ENCODE measurements at places on chromosomes 2 and 18. TPM values are rescaled to one million over a fixed set of nuclear protein-coding genes. Genes with fewer than 3 reads are reported as not detected.

DNA sequence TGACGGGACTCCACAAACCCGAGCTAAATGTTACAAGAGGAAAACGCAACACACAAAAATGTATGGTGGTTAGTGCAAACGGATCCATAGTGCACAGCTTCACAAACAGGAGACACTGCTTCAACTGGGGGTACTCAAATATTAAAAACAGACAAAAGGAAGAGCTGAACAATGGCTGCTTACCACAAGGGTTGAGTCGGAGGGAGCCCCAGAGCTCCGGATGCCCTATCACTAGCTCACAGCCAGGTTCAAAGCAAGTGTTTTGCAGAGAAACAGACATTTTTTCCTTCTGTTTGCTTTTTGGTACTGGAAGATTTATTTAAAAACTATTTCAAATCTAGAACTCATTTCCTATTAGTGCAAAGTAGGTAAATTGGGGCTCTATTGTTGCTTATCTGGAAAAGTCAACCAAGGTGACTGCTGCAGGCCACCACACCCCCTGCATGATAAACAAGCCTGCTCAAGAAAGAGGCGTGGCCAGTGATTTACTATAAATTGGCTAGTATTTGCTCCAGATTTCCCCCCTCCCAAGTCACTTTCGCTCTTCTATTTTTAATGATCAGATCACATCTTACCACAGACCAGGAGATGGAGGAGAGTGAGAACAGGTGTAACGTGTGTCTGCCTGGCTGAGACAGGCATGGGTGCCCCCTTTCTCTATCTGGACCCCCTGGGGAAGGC is 46.5 kb downstream of the ZAP70 start:
- no peak for DNase-seq

- DNase-seq = no peak
Observed at GRCh38 chr2:240781471-240782220, 38.4 kb downstream of the KIF1A start.

- DNase-seq = no peak
Observed at GRCh38 chr2:197264332-197264731, 46.2 kb downstream of the ANKRD44 start.

DNA sequence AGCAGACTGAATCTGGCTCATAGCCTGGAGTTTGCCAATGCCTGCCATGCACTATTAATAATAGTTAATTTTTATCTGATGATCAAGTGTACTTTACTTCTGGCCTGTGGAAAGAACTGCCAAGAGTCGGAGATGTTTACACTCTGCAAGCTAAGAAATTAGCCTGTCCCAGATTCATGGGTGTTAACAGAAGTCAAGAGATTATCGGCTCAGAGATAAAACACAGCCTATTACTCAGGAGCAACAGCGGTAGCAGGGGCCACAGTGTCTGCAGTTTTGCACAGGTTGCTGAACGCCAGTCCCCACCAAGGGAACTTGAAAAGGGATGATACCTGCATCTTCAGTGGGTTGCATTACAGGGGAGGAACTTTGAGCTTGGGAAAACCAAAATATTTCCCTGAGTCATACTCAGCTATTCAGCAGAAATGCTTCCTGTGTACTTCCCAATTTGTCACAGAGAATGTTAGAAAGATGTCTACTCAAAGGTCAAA is 4.3 kb upstream of the ADI1 start:
- DNase-seq = no peak

GRCh38 chr2:17517481-17518211 is 594 bp downstream of the RAD51AP2 start:
- DNase-seq = no peak

DNA sequence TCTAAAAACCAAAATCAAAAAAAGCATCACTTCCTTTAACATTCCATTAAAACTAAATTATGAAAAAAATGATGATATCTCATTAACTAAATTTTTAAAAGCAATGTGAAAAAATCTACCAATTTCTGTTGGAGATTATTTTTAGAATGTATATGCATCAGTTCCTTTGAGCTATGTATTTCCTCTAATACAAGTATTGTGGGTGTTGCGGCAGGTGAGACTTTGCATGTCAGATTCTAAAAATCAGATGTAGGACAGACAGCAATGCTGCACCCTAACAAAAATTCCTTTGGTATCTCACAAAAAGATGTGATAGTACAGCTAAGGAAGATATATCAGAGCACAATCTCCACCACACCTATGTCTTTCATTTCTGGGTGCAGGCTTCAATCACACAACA is 6.8 kb downstream of the MBD2 start:
- no peak for DNase-seq

DNA sequence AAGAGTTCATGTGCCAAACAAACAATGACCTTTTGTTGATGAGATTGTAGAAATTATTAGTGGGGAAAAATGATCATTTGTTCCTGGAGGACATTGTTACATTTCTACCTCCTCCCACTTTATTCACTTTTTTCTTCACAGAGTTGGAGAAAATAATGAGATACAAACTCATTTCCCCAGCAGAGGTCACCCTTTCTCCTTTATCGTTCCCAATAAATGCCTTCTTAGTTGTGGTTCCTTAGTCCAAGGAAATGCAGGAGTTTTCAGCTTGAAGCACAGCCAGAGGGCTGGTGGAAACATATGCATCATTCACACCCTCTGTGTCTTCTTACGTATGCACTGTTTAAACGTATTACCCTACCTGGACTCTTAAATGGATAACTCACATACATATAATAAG is 108.8 kb downstream of the SLC4A3 start:
- DNase-seq = no peak

GRCh38 chr2:184261331-184261730 is 337.0 kb upstream of the ZNF804A start:
- no peak for DNase-seq

GRCh38 chr2:11628675-11629074 is 41.3 kb downstream of the NTSR2 start:
- DNase-seq = no peak

MATN3 gene
- 1.8 TPM for total RNA-seq

SLC4A3 gene
- total RNA-seq = 6.5 TPM

SP140 gene
- 8.5 TPM for total RNA-seq
